ENCODE measurements at places on chromosomes 6 and 20.

- DNase-seq, result no peak
Observed at GRCh38 chr6:2765896-2766766, 938 bp downstream of the WRNIP1 start.

DNA sequence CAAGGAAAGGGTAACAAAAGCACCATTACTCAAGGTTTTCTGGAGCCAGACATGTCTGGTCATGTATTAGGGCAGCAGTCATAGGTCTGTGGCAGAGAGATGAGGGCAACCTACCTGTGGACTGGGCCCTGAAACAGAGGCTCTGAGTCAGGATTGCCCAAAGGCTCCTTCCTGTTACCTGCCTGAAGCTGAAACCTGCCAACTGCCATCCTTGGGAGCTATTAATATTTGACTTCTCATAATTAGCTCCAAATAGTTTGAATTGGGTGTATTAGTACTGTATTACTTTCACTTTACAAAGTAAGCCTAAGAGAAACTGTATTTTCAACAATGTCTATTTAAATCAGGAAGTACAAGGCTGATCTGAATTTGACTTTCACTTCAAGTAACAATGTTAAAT lies 72.0 kb upstream of the TBX18 start:
- DNase-seq, result no peak

- DNase-seq, result no peak
Observed at GRCh38 chr6:108733706-108734265, 114.4 kb upstream of the ARMC2 start.

GRCh38 chr6:9484686-9485085 lies 930.2 kb downstream of the TFAP2A start:
- no peak for DNase-seq

GRCh38 chr6:4008324-4009047 lies 70.5 kb downstream of the FAM217A start:
- peak; percentile 81 for DNase-seq
